Sigmoid colon (tissue), 7 donors: ENCODE measurements at places on chromosomes 1 and 21. TPM values are rescaled to one million over a fixed set of nuclear protein-coding genes. Genes with fewer than 3 reads are reported as not detected.

TTC39A gene
- 31.2 TPM for polyA plus RNA-seq

FCGR2B gene
- 20.3 TPM for polyA plus RNA-seq

H6PD gene
- polyA plus RNA-seq = 2.8 TPM

GRCh38 chr1:19877821-19878636 is 4.2 kb upstream of the OTUD3 start:
- no peak overlapping the region for H3K4me3 ChIP-seq
- no peaks in the 10 kb centered on the region for H3K27me3 ChIP-seq
- H3K4me1 ChIP-seq = peaks cover 8% of the 10 kb centered on the region
- H3K27ac ChIP-seq = no peak overlapping the region
- no peak for DNase-seq

MATN1 gene
- polyA plus RNA-seq = not detected

CSMD2 gene
- 0.25 TPM for polyA plus RNA-seq

SLC5A9 gene
- polyA plus RNA-seq = not detected

DNA sequence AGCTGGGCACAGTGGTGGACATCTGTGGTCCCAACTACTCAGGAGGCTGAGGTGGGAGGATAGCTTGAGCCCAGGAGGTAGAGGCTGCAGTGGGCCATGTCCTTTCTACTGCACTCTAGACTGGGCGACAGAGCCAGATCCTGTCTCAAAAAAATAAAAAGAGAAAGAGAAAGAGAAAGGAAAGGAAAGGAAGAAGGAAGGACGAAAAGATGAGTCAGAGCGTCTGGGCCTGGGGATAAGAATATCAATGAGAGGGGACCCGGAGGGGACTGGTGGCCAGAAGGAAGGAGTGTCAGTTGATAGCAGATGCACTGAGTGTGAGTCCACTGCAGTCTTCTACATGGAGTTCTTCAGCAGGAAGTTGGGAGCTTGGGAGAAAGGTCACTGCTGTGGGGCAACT is 75.6 kb downstream of the SYT6 start:
- H3K4me3 ChIP-seq = no peak overlapping the region
- H3K27ac ChIP-seq = no peak overlapping the region
- H3K27me3 ChIP-seq = no peaks in the 10 kb centered on the region
- no peaks in the 10 kb centered on the region for H3K36me3 ChIP-seq
- peaks cover 20% of the 10 kb centered on the region for H3K4me1 ChIP-seq

DNA sequence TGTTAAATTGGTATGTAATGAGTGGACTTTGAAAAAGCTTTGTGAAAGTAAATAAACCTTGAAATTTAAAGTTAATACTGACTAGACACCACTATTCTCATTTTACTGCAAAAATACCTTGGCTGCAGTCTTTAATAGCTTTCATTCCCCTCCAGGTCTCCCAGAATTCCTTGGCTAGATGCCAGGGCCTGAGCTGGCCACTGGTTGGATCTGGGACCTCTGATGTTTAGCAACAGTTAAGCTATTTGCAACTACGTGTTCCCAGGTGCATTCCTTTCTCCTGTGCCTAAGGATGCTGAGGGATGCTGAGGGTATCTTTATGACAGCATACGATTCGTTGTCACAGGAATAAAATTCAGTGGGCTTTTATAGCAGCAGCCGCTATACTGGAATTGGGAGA is 938.7 kb downstream of the TTLL7 start:
- H3K27ac ChIP-seq = no peak overlapping the region
- no peaks in the 10 kb centered on the region for H3K27me3 ChIP-seq
- no peaks in the 10 kb centered on the region for H3K36me3 ChIP-seq
- H3K4me1 ChIP-seq = no peaks in the 10 kb centered on the region

GRCh38 chr1:89044970-89045721 is 19.9 kb downstream of the GBP1 start:
- no peaks in the 10 kb centered on the region for H3K27me3 ChIP-seq
- H3K4me3 ChIP-seq = no peak overlapping the region
- H3K36me3 ChIP-seq = no peaks in the 10 kb centered on the region
- DNase-seq = no peak
- H3K4me1 ChIP-seq = no peaks in the 10 kb centered on the region

TGFB2 gene
- polyA plus RNA-seq = 0.38 TPM

TRIM46 gene
- polyA plus RNA-seq = 0.92 TPM

GJB5 gene
- not detected for polyA plus RNA-seq

COL9A2 gene
- 1.2 TPM for polyA plus RNA-seq

YOD1 gene
- polyA plus RNA-seq = 2.5 TPM

- H3K36me3 ChIP-seq = no peaks in the 10 kb centered on the region
- no peaks in the 10 kb centered on the region for H3K27me3 ChIP-seq
- no peak for DNase-seq
Measured at GRCh38 chr1:8002921-8003320, 23.2 kb downstream of the ERRFI1 start.

GRCh38 chr1:237229333-237229732 is 187.3 kb downstream of the RYR2 start:
- H3K27me3 ChIP-seq = no peaks in the 10 kb centered on the region
- no peak overlapping the region for H3K27ac ChIP-seq
- no peaks in the 10 kb centered on the region for H3K4me1 ChIP-seq

GRCh38 chr1:160767395-160768294 is 28.3 kb upstream of the LY9 start:
- H3K36me3 ChIP-seq = no peaks in the 10 kb centered on the region
- no peak overlapping the region for H3K27ac ChIP-seq
- H3K4me1 ChIP-seq = no peaks in the 10 kb centered on the region
- no peak for DNase-seq
- H3K4me3 ChIP-seq = no peak overlapping the region
- no peaks in the 10 kb centered on the region for H3K27me3 ChIP-seq

CD101 gene
- 1.6 TPM for polyA plus RNA-seq

- no peak overlapping the region for H3K4me3 ChIP-seq
- DNase-seq = no peak
- no peaks in the 10 kb centered on the region for H3K36me3 ChIP-seq
- H3K27me3 ChIP-seq = no peaks in the 10 kb centered on the region
Measured at GRCh38 chr1:107433635-107434360, 293.0 kb downstream of the NTNG1 start.

- no peak overlapping the region for H3K4me3 ChIP-seq
- peaks cover 6% of the 10 kb centered on the region for H3K4me1 ChIP-seq
- H3K36me3 ChIP-seq = no peaks in the 10 kb centered on the region
- no peaks in the 10 kb centered on the region for H3K27me3 ChIP-seq
- H3K27ac ChIP-seq = no peak overlapping the region
- DNase-seq = peak; percentile 81
Measured at GRCh38 chr1:182786223-182786994, 3.2 kb upstream of the NPL start.

DNA sequence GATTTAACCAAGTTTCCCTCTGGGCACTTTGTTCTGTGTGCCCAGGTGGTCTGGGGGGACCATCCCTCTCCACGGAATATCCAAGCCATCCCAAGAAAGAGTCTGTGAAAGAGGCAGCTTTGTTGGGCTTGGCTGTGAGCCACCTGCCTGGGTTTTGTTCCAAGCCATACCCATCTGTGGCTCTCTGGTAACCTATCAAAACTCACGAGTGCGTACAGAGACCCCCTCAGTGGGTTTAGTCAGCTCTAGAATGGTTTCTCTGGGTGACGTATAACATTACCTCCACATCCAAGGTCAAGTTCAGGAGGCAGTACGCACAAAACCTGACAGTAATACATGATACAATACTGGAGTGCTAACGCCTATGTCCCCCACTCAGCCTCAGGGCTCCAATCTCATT is 54.2 kb downstream of the DNTTIP2 start:
- no peak overlapping the region for H3K27ac ChIP-seq
- H3K27me3 ChIP-seq = no peaks in the 10 kb centered on the region
- DNase-seq = no peak

- no peaks in the 10 kb centered on the region for H3K36me3 ChIP-seq
- peak overlapping the region; percentile 60 for H3K27ac ChIP-seq
- H3K4me3 ChIP-seq = peak overlapping the region; percentile 38
- H3K27me3 ChIP-seq = no peaks in the 10 kb centered on the region
Measured at GRCh38 chr1:110874324-110875215, 1.6 kb downstream of the CD53 start.

FAM151A gene
- 5.4 TPM for polyA plus RNA-seq

SLC6A9 gene
- 2.4 TPM for polyA plus RNA-seq

DNA sequence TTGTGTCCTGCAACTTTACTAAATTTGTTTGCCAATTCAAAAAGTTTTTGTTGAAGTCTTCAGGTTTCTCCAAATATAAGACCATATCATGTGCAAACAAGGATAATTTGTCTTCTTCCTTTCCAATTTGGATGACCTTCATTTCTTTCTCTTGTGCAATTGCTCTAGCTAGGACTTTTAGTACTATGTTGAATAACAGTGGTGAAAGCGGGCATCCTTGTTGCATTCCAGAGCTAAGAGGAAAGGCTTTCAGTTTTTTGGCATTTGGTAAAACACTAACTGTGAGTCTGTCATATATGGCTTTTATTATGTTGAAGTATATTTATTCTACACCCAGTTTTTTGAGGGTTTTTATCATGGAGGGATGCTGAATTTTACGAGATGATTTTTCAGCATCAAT is 630.0 kb upstream of the ADGRL2 start:
- no peaks in the 10 kb centered on the region for H3K27me3 ChIP-seq
- H3K36me3 ChIP-seq = no peaks in the 10 kb centered on the region
- H3K4me3 ChIP-seq = no peak overlapping the region
- DNase-seq = no peak
- H3K27ac ChIP-seq = no peak overlapping the region

DNA sequence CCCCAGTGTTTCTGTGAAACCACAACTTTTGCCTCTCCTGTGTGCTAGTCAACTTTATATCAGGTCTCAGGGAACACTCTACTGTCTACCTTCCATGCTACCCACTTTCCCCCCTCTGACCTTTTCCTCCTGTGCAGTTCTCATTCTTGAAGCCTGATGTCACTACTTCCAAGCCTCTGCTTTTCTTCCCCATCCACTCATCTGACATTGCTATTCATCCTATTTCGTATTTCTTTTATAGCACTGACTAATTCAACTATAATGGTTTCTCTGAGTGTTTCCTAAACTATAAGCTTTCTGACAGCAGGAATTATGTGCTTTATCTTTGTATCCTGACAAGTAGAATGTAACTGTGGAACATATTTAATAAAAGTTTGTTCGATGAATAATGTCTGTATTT is 18.2 kb upstream of the DPH5 start:
- no peak overlapping the region for H3K27ac ChIP-seq
- H3K27me3 ChIP-seq = no peaks in the 10 kb centered on the region
- no peak overlapping the region for H3K4me3 ChIP-seq

GRCh38 chr1:39720094-39720999 is 18.3 kb upstream of the PPIE start:
- H3K36me3 ChIP-seq = no peaks in the 10 kb centered on the region
- H3K4me3 ChIP-seq = no peak overlapping the region
- DNase-seq = no peak
- no peaks in the 10 kb centered on the region for H3K4me1 ChIP-seq
- no peak overlapping the region for H3K27ac ChIP-seq
- H3K27me3 ChIP-seq = no peaks in the 10 kb centered on the region

DNA sequence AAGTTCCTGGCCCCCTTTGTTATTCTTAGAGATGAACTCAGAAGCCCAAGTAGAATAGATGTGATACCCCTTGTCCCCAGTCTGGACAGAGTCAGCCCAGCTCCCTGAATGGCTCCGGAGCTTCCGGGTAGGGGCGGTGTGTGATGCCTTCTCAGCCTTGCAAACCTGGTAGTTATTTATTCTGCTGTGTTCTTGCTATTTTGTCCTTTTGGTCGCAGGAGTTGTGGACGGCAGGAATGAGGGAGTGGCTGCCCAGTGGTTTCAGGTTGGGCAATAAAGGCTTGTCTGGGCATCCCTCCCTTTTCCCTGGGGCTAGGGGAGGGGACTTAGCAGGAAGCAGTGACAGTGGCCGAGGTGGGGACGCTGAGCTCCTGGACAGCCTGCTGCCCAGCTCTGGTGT is 2.8 kb downstream of the PTPRU start:
- H3K4me3 ChIP-seq = no peak overlapping the region
- H3K4me1 ChIP-seq = peaks cover 24% of the 10 kb centered on the region
- H3K27ac ChIP-seq = peak overlapping the region; percentile 78
- no peaks in the 10 kb centered on the region for H3K36me3 ChIP-seq

GRCh38 chr1:10564063-10564462 is 89.3 kb downstream of the PEX14 start:
- DNase-seq = no peak
- no peaks in the 10 kb centered on the region for H3K27me3 ChIP-seq
- H3K4me1 ChIP-seq = no peaks in the 10 kb centered on the region
- no peaks in the 10 kb centered on the region for H3K36me3 ChIP-seq

SLC9C2 gene
- polyA plus RNA-seq = not detected

DNA sequence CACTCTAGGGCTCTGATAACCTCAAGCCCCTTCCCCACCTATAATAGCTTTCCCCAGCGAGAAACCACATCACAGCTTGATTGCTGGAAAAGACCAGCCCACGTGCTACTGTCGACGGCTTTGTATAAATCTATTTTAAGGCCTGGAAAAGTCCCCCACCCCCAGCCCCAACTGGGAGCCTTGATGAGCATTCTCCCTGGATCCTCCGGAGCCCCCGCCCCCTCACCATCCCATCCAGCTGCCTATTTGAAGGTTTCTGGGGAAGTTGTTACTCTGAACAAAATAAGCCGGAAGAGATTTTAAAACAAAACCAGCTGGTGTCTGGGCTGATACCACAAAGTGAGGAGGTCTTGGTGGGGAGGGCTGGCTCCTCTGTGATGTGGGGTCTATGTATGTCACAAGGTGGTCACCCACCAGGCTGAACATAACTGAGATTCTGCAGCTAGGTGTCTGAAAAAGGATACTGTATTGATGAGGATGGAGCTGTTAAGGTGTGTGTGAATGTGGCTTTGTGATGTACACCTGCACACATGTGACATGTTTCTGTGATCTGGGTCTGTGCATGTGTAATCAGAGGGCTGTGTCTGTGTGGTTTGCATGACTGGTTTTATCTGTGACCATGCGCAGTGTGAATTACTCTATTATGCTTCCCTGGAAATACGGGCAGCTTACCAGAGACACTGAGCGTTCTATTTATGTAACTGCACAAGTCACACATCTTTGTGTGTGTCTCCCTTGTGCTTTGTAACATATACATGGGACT is 25.0 kb downstream of the RIMS3 start:
- H3K27ac ChIP-seq = no peak overlapping the region
- no peak for DNase-seq
- no peaks in the 10 kb centered on the region for H3K4me1 ChIP-seq
- no peak overlapping the region for H3K4me3 ChIP-seq
- no peaks in the 10 kb centered on the region for H3K36me3 ChIP-seq
- no peaks in the 10 kb centered on the region for H3K27me3 ChIP-seq

- H3K4me3 ChIP-seq = no peak overlapping the region
- H3K36me3 ChIP-seq = no peaks in the 10 kb centered on the region
Measured at GRCh38 chr1:170583186-170583585, 51.2 kb downstream of the GORAB start.

DNA sequence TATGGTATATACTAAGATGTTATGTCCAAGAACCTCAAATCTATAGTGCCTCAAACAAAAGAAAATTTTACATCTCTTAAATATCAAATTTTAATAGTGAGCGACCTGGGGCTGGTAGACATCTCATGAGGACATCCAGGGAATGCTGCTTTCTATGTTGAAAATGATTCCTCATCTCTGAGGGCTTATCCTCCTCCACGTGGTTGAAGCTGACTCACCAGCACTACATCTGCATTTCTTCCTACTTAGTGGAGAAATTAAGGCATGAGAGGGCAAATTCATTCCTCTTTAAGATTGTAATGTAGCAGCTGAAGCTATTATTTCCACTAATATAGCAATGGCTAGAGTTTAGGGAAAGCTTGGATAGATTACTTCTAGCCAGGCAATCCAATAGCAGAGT is 529.5 kb downstream of the COL11A1 start:
- no peak for DNase-seq
- no peak overlapping the region for H3K27ac ChIP-seq
- H3K36me3 ChIP-seq = no peaks in the 10 kb centered on the region
- no peak overlapping the region for H3K4me3 ChIP-seq
- H3K27me3 ChIP-seq = no peaks in the 10 kb centered on the region
- no peaks in the 10 kb centered on the region for H3K4me1 ChIP-seq
